ENCODE measurements at places on chromosomes 11 and 22.

DNA sequence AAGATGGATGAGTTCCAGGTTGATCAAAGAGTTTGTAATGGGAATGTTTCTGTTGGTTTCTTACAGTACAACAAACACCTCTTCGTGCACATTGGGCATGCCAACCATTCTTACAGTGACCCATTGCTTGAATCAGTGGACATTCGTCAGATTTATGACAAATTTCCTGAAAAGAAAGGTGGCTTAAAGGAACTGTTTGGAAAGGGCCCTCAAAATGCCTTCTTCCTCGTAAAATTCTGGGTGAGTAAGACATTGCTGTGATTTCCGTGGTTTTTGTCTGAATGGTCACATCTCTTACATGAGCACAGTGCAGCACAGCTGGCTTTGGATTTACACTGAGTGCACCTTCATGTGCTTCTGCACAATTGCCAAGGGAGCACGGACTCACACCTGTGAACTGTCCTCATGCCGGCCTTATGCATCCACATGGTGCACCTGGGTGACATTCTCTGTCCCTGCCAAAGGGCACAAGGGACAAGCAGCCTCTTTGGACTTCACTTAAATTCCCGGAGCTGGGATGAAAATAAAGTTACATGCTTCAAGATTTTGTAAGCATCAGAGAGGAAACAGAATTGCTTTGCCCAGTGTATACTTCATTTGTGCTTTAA, 107.1 kb upstream of the RASSF10 start:
- no peak for DNase-seq

DNA sequence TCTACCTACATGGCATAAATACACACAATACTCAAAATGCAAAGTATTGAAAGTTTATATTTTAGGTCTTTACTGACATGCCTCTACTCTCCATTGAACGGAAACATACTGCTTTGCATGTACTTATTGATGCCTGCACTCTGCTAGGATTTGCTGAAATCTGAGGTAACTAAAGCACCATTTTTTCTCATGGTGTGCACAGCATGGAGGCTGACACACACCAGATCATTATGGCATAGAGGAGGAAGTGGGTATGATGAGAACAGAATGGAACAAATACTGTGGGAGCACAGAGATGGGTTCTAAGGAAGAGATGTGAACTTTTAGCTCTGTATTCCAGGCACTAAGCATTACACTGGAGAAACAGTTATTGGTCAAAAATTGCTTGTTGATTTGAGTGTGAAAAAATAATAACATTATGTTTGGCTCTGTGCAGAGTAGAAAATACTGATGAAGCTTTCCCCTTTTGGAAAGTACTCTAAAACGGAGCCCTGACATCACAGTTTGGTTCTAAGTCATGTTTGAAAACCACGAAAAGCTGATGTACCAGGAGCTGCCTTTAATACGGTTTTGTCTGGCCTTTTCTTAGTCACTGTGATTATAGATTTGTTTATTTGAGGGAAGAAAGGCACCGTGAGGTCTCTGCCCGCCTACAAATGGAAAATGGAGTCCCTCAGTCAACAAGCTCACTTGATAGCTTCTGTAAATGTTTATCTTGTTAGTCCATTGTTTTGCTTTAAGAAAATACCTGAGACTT, 5.6 kb downstream of the OR52R1 start:
- DNase-seq: no peak

GRCh38 chr11:20337526-20338154, 25.9 kb upstream of the HTATIP2 start:
- DNase-seq: no peak

DNA sequence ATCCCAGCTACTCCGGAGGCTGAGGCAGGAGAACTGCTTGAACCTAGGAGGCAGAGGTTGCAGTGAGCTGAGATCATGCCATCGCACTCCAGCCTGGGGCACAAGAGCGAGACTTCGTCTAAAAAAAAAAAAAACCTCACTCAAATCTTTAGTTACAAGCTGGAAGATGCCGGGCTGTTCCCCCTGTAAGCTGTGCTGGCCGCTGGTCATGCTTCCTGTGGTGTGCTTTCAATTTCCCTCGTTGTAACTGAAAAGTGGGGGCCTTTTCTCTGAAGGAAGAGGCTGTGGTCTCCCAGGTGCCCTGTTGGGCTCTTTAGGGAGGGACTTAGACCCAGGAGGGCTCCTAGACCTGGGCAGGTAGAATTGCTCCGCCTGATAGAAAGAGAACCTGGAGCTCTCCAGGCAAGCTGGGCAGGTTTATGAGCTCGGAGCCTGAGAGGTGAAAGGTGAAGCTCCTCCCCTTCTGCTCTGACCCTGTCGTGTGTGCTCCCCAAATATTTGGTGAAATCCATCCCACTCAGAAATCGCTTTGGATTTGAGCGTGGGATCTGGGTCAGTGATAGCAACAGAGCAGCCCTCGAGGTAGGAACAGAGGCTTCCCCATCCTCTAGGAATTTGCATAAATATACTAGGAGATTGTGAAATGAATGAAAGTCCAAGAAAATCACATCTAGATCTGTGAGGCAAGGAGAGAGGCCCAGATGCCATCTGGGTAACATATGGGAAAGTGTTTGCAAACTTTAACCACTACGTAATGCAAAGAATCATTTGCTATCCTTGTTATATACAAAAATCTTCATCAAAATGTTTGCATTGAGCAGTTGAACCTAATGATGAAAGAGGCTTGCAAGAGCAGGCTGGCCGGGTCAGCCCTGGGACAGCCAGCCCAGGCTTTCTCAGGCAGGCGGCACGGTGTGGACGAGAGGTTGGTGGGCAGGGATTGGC, 154.3 kb downstream of the FBXO7 start:
- no peak for DNase-seq

- DNase-seq: no peak
Observed at GRCh38 chr11:88886796-88887195, 179.0 kb downstream of the GRM5 start.

DNA sequence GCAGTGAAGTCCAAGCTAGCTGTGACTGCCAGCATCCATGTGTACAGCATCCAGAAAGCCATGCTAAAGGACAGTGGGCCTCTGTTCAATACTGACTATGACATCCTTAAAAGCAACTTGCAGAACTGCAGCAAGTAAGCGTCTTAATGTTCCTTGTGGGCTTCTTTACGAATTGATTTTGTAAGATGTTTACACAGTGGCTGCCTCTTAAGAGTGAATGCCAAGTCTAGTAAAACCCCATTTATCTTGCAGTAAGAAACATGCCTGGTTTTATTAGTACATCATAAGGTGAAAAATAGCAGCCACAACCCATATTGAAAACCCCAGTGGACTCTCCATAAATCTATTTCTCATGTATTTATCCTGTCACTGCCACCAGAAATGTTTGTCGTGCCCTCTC, 20.5 kb downstream of the POLD3 start:
- DNase-seq: no peak

- no peak for DNase-seq
Observed at GRCh38 chr11:16279524-16279923, 76.8 kb downstream of the SOX6 start.

GRCh38 chr11:70422692-70423522, 24.6 kb downstream of the CTTN start:
- DNase-seq: no peak

All from stimulated activated CD4-positive, alpha-beta T cell treated with anti-CD3 and anti-CD28 coated beads, Interleukin-1b, Interleukin-23, amount 100 ng/mL, for 4 hours (primary cell).